NAMALWA (cell line): ENCODE measurements at places on chromosomes 13 and 19.

DNA sequence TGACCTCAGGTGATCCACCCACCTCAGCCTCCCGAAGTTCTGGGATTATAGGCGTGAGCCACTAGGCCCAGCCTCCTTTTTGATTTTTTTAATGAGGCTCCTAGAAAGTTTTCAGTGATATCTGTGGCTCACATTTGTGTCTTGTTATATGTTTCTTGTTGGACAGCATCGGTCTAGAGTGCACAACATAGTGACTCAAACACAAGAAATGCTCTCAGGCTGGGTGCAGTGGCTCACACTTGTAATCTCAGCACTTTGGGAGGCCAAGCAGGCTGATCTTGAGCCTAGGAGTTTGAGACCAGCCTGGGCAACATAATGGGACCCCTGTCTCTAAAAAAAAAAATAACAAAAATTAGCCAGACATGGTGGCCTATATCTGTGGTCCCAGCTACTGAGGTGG, 8.2 kb downstream of the PHF11 start:
- no peak for DNase-seq

- DNase-seq, result no peak
These were observed 859.0 kb upstream of the SLITRK1 start for GRCh38 chr13:84741253-84741652.

- no peak for DNase-seq
These were observed 2678.4 kb downstream of the PCDH9 start for GRCh38 chr13:64551755-64552154.

DNA sequence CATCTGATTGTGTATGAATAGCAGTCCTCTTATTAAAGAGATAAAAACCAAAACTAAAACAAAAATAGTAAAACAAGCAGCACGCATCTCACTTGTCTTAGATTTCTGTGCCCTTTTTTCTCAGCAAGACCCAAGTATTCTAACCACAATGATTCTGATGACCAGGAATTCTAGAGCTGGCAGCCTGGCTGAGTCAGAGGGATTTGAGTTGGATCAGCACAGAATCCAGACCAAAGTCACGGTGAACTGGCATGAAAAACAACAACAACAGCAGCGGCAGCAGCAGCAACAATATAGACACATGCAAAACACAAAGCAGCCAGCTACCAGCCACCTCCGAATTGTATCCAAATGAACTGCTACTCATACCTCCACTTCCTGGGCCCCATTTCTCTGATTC, 360.5 kb downstream of the KCNRG start:
- DNase-seq, result no peak

- DNase-seq, result no peak
These were observed 7.3 kb upstream of the LMO7 start for GRCh38 chr13:75628801-75629200.

- peak; percentile 44 for DNase-seq
These were observed 23.0 kb downstream of the PPP1R37 start for GRCh38 chr19:45115809-45116615.
